Activated naive CD4-positive, alpha-beta T cell treated with anti-CD3 and anti-CD28 coated beads, Interleukin-2, amount 50 U/mL, for 72 hours (primary cell): ENCODE measurements at places on chromosomes 3 and 15.

DNA sequence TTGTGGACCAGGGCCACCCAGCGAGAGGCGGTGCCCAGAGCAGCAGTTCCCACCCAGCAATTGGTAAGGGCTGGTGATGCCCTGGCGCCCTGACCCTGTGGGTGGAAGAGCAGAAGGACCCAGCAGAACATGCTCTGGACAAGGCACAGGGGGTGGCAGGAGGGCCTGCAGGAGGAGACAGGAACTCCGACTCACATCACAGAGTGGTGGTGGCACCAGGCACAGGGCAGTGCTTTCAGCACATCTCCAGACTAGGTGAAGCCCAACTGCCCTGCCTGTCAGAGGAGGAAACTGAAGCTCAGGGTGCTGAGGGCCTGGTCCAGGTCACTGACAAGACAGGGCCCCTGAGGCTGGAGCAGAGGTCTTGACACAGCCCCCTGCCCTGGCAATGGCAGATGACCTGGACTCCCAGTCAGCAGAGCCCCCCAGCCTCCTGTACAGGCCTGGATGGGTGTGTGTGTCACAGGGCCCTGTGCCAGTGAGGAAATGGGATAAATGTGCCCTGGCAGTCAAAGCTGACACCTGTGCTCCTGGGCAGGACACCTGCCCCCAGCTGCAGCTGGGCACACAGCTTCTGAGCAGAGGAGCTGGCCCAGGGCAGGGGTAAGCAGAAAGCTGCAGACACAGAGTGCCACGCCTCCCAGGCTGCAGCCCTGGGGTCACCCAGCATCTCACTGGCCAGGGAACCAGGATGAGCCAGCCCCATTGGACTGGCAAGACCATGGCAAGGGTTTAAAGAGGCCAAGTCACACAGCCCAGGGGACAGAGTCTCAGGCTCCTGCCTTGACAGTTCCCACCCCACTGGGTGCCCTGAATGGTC lies 11.4 kb downstream of the KLF15 start:
- DNase-seq, result no peak

DNA sequence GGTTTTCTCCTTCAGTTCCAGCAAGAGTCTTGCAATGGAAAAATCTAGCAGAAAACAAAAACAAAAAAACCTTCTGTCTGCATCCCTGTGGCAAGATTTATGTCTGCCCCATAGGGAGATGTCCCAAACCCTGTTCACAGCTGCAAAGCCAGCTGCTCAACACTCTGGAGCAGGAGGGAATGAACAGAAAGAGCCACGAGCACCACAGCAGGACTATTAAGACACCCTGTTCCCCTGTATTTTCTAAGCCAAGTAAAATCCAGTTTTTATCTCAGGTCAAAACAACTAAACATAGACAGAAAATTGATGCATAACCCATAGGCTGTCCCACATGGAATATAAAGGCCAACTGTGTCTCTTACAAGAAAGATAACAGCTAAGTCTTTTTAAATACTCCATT lies 357.9 kb downstream of the LSAMP start:
- DNase-seq, result no peak

- DNase-seq, result no peak
These were observed 41.4 kb upstream of the CTDSPL start for GRCh38 chr3:37820286-37820685.

DNA sequence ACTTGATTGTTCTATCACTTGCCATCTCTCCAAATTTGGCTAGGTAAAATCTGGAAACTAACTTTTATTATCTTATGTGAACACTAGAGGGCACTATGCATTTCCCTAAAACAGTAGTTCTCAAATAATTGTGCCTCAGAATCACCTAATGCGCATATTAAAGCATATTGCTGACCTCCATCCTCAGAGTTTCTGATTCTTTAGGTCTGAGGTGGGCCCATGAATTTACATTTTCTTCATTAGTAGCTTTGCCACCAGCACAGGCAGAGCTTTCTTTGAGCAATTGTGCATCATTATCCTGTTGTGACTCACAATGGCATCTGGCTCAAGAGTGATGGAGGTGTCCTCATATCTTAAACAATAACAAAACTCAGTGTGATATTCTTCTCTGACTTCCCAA lies 17.5 kb upstream of the BCHE start:
- no peak for DNase-seq

DNA sequence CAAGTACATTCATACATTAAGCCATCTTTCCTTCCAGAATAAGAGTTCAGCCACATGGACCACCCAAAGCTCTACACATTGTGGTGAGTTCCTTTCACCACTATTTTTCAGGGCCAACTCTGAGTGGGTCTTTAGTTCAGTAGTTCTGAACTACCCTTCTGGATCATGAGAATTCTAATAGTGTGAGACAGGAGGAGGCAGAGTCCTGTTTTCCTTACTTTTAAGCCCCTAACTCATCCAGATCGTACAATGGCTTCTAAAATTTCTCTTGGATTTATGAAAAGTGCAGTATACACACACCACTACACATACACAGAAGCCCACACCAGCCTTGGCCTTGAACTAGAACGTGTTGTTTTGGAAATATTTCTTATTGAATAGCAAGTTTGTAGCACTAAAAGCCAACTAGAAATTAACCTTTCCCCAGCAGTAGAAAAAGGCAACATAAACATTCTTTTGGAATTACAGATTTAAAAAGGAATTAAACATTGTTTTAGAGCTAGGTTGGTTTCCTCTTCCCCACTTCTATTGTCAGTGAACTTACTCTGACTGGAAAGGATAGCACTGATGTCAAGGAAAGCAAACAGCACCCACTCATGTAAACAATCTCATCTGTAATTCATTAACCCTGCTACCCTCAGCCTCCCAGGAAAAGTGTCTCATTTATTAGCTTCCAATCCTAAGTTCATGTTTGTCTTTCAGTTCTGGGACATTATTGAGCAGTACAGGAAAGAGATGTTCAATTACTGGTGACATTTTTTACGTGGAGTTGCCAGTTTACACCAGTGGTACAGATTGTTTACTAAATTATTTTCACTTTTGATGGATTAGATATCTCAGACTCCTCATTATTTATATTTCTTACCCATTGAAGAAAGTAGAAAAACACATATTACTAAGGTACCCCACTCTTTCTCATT lies 95.7 kb upstream of the AGTR1 start:
- DNase-seq, result no peak

GRCh38 chr3:56075089-56075488 lies 393.2 kb downstream of the ERC2 start:
- DNase-seq, result no peak

DNA sequence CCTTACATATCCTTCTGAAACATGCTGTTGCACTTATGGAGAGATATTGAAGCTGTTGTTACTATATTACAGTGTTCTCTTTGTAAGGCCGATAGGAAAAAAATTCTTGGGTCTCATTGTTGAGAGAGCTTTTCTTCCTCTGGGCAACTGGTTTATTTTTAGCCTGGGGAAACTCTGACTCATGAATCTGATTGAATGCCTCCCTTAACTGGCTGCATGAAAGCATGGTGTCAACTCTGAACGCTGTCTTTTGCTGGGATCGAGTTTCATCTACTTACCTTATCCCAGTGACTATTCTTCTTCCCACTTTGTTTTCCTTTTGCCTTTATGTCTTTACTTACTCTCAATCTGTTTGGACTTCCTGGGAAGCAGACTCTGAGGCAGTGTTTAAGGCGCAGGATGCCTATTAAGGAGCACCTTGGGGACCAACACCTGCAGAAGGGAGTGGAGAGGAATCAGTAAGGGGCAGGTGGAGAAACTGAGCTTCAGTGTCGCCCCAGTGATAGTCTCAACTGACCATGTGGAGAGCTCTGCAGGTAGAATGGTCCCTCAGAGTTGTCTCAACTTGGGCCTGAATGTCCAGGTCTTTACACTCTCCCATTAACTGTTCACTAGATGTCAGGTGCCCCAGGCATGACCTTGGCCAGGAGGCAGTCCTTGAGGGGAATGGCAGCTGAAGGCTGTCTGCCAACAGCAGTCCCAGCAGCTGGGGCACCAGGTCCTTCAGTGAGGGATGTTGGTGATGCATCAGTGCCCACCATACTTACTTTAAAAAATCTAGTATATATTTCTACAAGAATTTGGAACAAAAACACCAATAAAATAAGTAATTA lies 88.9 kb upstream of the CCNL1 start:
- DNase-seq, result no peak

- DNase-seq, result no peak
These were observed 1.0 kb downstream of the MYO9A start for GRCh38 chr15:72116731-72117485.

DNA sequence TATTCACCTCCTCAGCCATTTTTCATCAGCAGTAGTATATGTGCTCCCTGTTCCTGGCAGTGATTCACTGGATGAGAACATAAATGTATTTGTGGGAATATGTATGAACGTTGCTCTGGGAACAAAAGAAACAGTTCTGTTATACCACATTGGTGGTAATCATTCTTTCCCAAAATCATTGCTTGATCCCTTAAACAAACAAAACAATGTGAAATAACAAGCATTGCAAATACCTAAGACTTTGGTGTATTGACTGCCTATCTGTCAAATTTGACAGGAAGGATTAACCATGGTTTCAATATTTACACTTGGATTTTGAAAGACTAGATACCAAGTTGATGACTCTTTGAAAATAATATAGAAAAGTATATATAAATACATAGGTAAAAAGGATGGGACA lies 284.1 kb downstream of the FHIT start:
- no peak for DNase-seq

DNA sequence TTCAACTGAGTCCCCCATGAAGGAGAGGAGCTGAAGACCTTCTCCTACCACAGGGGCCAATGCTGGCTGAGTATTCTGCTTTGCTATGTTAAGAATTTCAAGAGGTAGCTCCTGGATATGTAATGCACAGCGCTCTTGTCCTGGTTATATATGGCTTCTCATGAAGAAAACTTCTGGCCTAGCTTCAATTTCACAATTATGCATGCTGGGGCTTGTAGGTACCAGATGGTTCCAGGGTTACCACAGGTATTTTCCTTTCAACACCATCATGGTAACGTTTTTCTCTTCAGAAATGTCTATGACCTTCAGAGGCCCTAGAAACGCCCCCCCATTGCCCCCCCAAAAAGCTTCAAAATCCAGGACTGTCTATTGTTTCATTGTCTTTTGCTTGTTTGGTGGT lies 311.7 kb upstream of the ICE2 start:
- no peak for DNase-seq

- no peak for DNase-seq
These were observed 260.9 kb upstream of the HES1 start for GRCh38 chr3:193874997-193875593.

DNA sequence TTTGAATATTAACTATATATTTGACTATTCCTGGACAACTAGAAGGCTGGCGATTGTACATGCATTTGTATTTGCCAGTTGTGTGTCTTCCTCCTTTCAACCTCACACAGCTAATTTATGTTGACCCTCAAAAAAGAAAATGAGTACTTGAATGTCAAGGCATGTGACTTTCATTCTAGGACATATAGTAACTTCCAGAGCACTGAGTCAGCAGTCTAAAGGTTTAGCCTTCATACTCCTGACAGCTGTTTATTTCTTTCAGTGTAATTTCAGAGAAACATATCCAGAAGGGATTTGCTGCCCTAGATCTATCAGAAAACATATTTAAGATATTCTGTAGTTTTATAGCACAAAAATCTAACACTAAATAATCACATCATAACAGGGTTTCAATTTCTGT lies 74.6 kb upstream of the GOLGA8J start:
- DNase-seq, result no peak

GRCh38 chr15:100385300-100386050 lies 43.7 kb upstream of the ADAMTS17 start:
- no peak for DNase-seq

DNA sequence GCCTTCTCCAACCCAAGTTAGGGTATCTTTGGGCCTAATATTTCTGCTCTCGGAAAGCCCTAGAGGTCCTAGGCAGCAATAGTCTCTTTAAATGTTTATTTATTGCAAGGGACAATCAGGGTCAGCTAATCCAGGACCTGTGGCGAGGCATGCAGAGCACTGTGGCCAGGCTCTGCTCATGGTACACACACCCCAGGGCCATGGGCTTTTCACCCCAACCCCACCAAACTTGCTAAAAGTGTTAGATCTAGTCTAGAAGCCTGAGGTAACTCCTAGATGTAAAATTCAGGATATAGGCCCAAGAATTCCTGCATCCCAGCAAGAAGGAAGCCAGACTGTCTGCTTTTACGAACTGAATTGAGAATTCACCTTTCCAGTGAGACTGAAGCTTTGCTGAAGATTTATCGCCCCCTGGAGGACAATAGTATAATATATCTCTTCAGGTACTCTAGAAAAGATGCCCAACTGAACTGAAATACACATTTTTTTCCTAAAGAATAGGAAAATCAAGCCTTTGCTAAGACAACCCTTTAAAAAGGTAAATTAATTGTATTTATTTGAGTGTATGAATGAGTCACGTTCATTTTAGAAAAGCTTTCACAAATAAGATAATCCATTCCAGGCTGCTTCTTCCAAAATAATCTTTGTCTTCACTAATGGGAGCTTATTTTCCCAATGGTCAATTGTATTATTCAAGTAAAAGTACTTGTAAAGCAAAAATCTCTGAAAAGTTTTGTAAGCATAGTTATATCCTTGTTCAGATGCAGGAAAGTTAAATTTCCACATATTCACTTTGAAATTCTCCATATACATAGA lies 89.8 kb downstream of the LRRC3B start:
- DNase-seq, result peak; percentile 2

GRCh38 chr3:53114412-53115074 lies 15.7 kb downstream of the RFT1 start:
- DNase-seq, result peak; percentile 62

- DNase-seq, result no peak
These were observed 31.7 kb downstream of the ATP2C1 start for GRCh38 chr3:130925628-130926027.

DNA sequence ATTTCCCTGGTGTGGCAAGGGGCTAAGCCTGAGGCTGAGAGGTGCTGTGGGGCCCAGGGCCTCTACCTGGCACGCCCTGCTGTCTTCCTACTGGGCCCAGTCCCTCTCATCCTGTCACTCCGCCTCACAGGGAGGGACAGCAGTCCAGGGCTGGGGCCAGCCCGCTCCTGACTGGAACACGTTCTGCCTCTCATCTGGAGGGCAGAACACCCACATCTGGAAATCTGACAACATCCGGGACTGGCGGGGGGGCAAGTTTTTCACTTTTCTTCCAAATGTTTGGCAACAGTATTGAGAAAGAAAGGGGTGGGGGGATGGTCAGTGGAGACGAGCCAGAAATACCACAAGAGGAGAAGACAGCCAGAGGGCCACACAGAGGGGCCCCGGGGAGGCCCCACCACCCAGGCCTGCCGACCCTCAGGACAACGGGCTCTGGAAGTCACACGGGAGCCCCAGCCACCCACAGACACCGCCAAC lies 1.8 kb upstream of the MYL3 start:
- no peak for DNase-seq

- no peak for DNase-seq
These were observed 1.2 kb downstream of the ACOX2 start for GRCh38 chr3:58535531-58536500.

DNA sequence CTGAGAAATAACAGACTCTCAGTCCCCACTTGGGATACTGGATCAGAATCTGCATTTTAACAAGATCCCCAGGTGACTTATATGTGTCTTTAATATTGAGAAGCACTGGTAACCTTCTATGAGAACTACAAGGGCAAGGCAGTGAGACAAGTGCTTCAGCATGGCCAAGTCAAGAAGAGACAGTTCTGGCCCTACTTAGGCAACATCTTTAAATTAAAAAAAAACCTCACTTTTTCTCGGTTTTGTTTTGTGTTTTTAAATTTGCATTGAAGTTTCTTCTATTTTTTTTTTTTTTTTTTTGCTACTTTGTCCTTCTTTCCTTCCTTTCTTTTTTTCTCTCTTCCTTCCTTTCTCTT lies 42.5 kb upstream of the SPTSSB start:
- DNase-seq, result no peak
